ENCODE measurements at places on chromosomes 6 and 20. TPM values are rescaled to one million over a fixed set of nuclear protein-coding genes. Genes with fewer than 3 reads are reported as not detected.

The RNF182 gene
- not detected for total RNA-seq

- DNase-seq: peak; percentile 84
These were observed 16.4 kb upstream of the HMGN4 start for GRCh38 chr6:26521600-26522391.

The LY6G6C gene
- not detected for total RNA-seq

The FAM209B gene
- total RNA-seq: not detected

The SSTR4 gene
- total RNA-seq: not detected

GRCh38 chr6:150006961-150007464 is 18.3 kb downstream of the RAET1L start:
- DNase-seq: no peak

The ANKRD6 gene
- 2.8 TPM for total RNA-seq

DNA sequence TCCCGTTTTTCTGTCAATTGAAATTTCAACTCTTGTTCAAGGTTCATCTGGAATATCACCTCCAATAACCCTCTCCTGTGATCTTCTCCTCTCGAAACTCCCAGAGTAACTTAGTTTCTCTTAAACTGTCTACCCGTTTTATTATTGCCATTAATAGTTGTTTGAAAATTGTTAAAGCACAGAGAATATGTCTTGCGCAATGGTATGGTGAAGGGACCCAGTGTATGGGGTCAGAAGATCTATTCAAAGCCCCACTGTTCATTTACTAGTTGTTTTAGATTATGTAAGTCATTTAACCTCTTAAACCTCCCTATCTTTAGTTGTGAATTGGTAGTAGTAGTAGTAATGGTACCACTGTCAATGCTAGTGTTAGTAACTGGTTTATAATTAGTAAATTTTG is 6.2 kb upstream of the TAB2 start:
- no peak for DNase-seq

DNA sequence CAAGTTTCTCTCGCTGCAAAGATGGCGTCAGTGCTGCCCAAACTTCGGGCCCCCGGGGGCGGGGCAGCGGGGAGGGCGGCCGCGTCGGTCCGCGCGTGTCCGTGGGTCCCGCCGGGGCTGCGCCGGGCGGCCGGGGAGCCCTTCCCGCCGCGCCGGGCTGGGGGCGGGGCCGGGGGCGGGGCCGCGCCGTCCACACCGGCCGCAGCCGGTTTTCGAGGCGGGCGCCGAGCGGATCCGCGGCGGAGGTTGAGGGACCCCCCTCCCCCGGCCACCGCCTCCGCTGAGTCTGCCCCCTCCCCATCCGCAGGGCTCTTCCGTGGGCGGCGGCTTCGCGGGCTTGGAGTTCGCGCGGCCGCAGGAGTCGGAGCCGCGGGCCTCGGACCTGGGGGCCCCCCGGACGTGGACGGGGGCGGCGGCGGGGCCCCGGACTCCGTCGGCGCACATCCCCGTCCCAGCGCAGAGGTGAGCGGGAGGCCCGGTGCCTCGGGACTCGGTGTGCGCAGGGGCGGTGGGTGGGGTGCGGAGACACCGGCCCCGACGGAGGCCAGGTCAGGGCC is 572 bp downstream of the SLC2A4RG start:
- DNase-seq: peak; percentile 78

GRCh38 chr20:47019121-47019824 is 124.6 kb downstream of the EYA2 start:
- no peak for DNase-seq

DNA sequence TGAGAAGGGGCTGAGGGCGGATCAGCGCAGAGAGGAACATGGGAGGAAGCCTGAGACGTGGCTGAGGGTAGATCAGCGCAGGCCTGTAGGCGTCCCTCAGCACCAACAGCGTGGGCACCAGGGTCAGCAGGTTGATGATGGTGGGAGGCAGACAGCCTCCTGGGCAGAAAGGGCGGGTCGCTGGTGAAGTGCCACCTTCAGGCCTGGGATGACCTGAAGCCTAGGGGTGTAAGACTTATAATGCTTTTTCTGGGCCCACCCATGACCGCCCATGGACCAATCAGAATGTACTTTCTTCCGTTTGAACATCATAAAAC is 462.1 kb downstream of the TBC1D32 start:
- DNase-seq: no peak

DNA sequence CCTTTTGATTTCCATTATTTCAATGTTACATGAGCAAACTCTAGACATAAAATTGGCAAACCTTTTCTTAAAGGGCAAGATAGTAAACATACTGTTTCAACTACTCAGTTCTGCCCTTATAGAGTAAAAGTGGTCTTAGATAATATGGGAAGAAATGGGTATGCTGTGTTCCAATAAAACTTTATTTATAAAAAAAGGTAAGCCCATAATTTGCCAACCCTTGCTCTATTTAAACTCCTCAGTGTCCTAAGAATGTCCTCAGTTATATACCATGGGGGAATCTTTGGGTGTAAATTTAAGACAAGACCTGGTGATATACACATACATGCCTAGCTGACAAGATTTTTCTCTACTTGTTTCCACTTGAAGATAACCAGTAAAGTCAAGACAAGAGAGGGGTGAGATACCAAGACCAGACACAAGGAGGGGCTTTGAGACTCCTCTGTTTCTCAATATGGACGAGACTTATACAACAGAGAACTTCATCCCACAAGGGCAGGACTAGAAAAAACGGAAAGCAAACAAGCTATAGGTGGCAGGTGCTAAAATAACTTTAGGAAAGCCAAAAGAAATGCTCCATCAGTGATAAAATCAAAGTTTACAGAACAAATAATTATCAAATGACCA is 10.5 kb downstream of the SNX3 start:
- no peak for DNase-seq

- DNase-seq: peak; percentile 69
These were observed 4.5 kb upstream of the EBF4 start for GRCh38 chr20:2688041-2688591.

The ZNF311 gene
- total RNA-seq: 2.9 TPM

The EPPIN gene
- total RNA-seq: not detected

- peak; percentile 62 for DNase-seq
These were observed 3.1 kb downstream of the MMP9 start for GRCh38 chr20:46011631-46012482.

The RCAN2 gene
- total RNA-seq: 6.6 TPM

- DNase-seq: peak; percentile 94
These were observed at the start of gene KHDRBS2 for GRCh38 chr6:62285612-62286469. KHDRBS2 (minus strand) TSS chr6:62286225.

DNA sequence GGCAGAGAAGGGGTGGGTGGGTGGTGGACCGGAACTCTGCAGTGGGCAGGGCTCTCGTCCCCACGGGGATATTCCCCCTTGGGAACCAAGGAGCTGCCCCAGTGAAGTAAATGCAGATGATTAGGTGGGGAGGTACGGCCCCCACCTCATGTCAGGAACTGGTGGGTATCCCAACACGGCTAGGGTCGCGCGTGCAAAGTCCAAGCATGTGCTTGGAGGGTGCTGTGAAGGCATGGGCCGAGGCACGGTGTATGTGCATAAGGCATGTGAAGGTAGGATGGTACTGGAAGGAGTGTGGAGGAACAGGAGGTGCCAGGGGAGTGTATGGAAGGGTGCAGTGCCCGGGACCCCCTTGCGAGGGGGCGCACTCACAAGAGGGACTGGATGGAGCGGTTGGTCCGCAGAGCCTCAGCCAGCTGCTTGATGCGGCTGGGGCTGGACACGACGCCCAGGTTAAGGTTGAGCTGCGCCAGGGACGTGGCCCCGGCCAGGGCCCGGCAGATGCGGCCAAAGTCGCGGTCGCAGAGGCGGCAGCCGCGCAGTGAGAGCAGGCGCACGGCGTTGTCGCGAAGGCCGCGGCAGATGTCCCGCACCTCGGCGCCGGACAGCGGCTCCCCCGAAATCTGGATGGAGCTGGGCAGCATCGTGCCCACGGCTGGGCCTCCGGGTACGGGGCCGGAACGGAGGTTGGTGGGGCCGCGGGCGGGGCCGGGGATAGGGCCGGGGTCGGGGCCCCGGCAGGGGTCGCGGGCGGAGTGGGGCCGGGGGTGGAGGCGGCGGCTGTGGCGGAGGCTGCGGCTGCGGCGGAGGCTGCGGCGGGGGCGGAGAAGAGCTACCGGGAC is 783 bp downstream of the LRRC73 start:
- no peak for DNase-seq

DNA sequence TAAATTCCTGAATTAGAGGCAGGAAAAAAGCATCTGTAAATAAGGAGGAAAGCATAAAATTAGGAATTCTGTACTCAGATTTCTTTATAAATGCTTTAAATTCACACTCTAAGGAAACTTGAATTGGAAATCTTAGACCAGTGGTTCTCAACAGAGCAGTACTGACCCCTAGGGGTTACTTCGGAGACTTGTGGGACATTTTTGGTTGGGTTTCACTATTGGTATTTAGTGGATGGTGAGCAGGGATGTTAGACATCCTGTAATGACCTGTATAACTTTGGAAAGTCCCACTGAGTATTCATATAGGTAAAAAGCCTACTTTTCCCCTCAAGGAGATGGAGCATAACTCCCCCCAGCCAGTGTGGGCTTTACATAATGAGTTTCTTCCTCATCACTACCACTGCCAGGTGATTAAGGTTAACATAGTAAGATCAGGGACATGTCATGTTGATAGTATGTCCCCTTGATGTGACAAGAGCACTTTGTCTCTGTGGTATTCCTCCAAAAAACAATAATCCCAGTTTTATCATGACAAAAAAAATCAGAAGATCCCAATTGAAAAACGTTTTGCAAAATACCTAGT is 31.0 kb downstream of the GLO1 start:
- DNase-seq: no peak

- DNase-seq: no peak
These were observed 735 bp upstream of the SLC23A2 start for GRCh38 chr20:5002077-5002413.

The NRSN1 gene
- not detected for total RNA-seq

The MAPK13 gene
- total RNA-seq: 82.7 TPM

DNA sequence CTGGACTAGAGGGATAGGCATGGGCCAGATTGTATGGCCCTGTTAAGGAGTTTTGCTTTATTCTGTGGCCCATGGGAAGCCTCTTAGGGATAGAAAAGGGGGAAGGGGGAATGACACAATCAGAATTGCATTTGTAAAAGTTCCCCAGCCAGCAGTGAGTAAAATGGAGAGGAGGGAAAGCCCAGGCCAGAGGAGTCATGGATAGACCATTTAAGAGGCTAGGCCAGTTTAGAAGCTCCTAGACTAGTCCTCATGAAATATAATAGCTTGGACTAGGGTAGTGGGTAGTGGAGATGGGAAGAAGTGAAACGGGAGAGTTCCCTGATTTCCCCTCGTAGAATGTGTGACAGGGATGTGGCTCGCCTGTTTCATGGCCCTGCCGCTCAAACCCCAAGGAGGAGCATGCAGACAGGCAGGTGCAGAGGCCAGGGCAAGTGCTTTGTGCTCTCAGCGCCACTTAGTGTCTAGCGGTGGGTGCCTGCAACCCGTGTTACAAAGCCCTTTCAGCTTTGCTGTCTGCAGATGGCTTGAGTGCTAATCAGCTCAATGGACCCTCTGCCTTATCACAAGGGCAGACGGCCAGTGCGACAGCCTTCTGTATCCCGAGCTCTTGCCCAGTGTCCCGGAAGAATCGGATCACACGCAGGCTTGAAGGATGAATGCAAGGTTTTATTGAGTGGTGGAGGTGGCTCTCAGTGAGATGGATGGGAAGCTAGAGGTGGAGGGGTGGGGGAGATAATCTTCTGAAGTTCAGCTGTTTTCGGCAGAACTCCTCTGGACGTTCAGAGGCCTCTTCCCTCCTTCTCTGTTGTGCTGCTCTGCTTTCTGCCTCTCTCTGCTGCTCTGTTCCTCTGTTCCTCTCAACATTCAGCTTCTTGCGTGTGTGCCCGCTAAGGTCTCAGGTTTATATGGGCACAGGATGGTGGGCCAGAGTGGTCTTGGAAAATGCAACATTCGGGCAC is 141.1 kb downstream of the CEP57L1 start:
- DNase-seq: peak; percentile 68

GRCh38 chr6:12032783-12033573 is 20.9 kb downstream of the HIVEP1 start:
- DNase-seq: no peak

The GHRH gene
- not detected for total RNA-seq

The NUDT3 gene
- total RNA-seq: 26.7 TPM

The COL21A1 gene
- total RNA-seq: 2.1 TPM

DNA sequence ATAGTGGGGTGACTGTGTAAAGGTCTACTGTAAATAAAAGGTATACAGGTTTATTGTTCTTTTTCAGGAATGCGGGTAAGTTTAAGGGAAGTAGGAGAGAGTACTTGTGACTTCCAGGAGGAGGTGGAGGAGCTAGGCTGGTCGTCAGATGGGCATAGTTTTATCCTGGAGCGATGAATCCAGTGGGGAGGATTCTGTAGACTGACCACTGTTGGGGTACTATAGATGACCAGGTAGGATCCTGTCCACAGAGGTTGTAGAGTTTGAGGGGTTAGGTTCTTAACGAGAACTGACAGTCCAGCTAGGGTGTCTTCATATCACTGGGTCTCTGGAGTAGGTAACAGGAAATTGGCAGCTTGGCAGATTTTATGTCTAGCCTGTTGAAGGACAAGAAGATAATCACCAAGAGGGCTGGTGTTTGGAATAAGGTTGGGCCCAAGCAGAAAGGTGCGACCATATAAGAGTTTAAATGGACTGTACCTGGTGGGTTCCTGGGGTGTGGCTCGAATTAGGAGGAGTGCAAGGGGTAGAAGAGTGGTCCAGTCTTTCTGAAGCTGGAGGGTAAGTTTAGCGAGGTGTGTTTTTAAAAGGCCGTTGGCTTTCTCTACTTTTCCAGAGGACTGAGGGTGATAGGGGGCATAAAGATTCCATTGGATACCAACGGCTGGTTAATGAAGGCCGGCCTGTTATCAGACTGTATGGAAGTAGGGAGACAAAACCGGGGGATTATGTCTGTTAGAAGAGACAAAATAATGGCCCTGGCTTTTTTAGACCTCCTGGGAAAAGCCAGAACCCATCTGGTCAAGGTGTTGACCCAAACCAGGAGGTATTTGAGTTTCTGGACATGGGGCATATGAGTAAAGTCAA is 751.3 kb upstream of the ADGRB3 start:
- DNase-seq: no peak

DNA sequence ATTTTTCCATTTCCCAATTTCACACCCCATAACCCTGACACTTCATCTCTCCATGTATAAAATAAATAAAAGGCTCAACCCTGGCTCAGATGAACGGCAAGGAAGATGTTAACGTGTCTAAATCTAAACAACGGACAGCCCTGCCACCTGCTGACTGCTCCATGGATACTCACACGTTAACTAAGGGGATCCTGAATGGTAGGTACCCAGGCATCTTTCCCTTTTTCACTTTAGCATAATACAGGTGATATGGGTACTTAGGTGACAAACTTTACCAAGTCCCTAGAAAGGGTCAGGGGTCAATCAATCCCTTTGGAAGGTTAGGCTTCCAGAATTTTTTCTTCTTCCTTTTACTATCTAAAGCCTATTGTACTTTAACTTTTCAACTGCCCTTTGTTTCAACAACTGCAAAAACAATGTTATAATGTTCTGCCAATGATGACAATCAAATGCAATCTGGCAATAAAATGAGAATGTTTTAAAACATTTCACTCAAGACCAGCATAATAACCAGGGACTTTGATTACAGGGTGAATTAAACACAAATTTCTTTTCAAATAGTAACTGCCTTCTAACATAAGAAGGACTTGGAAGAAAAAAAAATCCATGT is 52.4 kb upstream of the IPCEF1 start:
- no peak for DNase-seq

- no peak for DNase-seq
These were observed 28.4 kb upstream of the RIN2 start for GRCh38 chr20:19729672-19730071.

All from mucosa of descending colon (tissue), 3 donors.